NCI-H774 (cell line): ENCODE measurements at places on chromosomes 2 and 18.

GRCh38 chr2:11303290-11304013 is 41.0 kb downstream of the ROCK2 start:
- DNase-seq = no peak

DNA sequence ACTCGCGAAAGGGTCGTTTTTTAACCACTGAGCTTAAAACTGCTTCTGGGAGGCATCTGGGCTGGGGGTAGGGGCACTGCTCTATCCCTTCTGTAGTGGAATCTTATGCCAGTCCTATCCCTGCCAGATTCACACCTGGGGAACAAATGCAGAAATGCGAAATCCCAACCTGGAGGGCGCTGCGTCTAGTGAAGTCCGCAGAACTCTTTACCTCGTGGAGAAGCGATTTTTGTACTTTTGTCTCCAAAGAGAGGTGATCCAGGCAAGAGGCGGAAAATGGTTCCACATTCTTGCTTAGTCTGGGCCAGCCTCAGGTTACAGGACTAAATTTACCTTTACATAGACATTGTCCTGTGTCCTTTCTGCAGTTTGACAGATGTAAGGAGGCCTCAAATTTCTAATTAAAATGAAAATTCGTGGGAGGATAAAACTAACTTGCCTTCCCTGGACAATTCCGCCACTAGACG is 10.4 kb downstream of the TBR1 start:
- DNase-seq = no peak

GRCh38 chr18:21040466-21040865 is 71.1 kb downstream of the ROCK1 start:
- no peak for DNase-seq

- DNase-seq = no peak
Measured at GRCh38 chr2:187878112-187878511, 323.9 kb upstream of the TFPI start.

DNA sequence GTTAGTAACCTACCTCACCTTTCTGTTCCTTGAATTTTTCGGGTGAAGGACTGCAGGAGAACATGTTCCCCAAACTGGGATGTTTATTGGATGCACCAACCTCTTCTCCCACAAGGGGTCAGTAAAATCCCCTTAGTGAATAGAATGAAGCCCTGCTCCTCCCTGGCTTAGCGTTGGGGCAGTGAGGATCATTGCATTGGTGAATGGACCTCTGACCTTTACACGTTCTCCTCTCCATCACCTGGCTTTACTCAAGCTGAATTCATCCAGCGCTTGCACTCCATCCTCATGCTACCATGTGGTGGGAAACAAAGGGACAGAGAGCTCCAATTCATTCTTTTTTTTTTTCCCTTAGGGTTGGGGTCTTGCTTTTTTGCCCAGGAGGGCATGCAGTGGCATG is 157.2 kb downstream of the MIB1 start:
- peak; percentile 39 for DNase-seq

DNA sequence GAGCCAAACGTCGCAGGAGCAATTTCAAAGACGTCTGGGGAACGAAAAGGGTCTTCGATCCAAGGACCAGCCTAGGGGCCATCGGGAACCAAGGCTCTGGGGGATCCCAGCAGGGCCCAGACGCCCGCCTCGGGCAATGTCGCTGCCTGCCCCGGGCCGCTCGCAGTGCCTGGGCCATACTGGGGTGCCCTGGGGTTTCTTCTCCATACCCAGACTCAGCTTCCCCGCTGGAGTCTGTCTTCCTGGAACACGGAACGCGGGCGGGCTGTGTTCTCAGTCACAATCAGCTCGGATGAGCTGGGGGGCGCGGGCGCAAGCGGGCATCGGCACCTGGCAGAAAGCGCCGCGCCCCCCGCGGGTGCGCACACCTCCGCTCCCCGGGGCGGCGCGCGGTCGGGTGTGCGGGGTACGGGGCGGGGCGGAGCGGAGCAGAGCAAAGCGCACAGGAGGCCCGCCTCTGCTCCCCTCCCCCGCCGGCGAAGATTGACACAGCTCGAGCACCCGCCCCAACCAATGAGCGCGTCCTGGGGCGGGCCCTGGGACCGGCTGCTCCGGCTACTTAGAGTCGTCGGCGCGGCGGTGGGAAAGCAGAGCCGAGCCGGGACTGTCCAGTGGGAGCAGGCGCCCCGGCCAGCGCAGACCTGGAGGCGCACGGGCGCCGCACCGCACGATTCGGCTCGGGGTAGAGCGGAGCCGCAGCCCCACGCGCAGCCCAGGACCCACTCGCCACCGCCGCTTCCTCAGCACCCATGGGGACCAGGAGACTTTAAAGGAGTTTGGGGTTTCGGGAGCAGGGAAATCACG is at the start of gene LRATD1:
Gene LRATD1 (plus strand): TSS at position 585 of the 804 bp plus-strand sequence. CDS start 1,263 bp downstream, outside the sequence.
- DNase-seq = peak; percentile 94

- peak; percentile 11 for DNase-seq
Measured at GRCh38 chr2:88199912-88200682, 30.0 kb downstream of the THNSL2 start.

DNA sequence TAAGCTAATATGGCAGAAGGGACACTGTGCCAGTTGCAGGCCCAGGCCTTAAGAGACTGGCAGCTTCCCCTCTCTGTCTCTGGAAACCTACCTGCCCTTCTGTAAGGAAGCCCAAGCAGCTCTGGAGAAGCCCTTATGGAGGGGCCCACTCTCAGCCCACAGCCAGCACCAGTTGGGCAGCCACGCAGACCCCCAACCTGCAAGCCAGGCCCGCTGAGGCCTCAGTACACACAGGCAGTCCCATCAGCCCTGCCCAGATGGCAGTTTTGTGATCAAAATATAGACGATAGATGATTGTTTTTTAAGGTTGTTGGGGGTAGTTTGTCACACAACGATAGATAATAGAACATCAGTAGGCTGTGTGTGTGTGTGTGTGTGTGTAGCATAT is 36.8 kb upstream of the ALPP start:
- DNase-seq = no peak

DNA sequence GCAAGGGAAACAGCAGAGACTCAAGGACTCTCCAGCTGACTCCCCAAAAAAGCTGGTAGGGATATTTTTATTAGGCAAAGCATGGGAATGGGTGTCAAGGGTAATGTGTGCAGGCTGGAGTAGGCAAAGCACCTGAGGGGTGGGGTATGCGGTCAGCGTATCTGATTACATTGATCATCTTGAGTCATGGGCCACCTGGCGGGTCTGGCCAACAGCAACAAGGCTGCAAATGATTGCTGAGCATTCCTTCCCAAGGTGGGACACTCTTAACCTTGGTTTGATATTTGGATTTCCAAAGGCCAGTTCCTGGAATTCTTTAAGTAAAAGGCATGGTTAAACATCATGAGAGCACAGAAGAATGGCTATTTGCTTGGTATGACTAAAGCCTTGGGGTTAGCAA is 32.6 kb upstream of the CCBE1 start:
- no peak for DNase-seq

DNA sequence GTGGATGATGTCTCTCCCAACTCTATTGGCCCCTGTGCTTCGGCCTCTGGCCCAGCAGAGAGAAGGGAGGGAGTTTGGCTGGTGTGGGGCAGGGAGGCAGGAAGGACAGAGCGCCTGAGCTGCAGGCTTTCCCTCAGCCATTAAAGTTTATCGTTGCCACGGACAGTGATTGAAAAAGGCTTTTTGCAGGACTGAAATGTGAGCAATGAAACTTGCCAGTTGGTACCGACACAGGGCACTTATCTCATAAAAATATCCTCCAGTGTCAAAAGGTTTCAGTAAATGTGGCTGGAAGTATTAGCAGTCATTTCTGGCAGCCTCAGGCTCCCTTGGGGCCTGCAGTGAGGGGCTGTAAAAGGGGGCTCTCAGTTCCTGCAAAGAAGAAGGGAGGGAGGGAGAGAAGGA is 169.2 kb downstream of the GLI2 start:
- DNase-seq = no peak

DNA sequence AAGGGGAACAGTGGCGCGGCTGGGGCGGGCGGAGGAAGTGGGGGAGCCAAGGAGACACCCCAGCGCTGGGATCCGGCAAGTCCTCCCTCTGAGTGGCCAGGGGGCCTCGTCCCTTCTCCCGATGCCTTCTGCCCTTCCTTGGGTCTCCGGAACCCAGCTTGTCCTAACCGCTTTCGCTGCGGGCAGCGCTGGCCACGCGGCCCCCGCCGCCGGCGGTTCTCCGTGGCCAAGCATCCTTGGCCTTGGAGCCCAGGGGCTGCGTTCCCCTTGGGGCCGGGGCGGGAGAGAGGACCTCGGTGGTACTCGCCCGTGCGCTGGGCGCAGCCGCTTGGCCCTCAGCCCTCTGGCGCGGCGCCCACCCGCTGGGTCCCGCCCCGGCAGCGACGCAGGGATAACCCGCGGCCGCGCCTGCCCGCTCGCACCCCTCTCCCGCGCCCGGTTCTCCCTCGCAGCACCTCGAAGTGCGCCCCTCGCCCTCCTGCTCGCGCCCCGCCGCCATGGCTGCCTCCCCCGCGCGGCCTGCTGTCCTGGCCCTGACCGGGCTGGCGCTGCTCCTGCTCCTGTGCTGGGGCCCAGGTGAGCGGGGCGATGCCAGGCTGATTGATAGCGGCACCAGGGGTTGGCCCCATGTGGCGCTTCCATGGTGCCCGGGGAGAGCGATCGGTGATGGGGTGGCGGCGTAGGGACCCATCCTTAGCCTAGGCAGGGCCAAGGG is 128.7 kb downstream of the UXS1 start:
- no peak for DNase-seq

GRCh38 chr2:106054880-106055655 is 139.0 kb downstream of the UXS1 start:
- no peak for DNase-seq

DNA sequence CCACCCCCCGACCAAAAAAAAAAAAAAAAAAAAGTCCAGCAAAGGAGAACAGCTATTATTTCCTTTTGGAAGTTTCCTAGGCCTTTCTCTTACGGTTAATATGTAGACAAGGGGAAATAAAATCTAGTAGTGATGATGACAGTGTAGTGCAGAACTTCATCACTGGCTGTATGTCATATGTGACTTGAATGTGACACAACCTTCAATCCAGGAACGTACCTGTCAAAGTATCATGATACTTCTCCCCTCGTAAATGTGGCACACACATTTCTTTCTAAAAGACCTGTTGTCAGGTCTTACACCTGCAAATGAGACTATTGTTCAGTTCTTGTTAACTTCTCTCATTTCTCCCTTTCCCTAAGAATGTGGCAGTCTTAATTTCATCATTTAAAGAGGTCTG is 173.5 kb downstream of the PRPF40A start:
- DNase-seq = no peak

DNA sequence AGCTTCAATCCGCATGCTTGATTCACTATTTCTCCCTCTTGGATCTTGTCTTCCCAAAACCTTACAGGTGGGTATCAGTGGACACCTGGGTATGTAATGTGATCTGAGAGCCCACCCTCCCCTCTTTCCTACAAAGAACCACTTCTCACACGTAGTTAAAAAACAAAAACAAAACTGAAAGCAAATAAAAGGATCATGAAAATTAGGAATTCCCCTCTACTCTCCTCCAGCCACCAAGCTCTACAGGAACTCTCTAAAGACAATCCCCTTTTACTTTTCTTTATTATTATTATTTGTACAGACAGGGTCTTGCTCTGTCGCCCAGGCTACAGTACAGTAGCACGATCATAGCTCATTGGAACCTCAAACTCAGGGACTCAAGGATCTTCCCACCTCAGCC is 40.8 kb upstream of the MYO1B start:
- DNase-seq = no peak

GRCh38 chr2:144254342-144255235 is 265.3 kb downstream of the ZEB2 start:
- no peak for DNase-seq

- no peak for DNase-seq
Measured at GRCh38 chr2:63700271-63700670, 111.5 kb downstream of the MDH1 start.

DNA sequence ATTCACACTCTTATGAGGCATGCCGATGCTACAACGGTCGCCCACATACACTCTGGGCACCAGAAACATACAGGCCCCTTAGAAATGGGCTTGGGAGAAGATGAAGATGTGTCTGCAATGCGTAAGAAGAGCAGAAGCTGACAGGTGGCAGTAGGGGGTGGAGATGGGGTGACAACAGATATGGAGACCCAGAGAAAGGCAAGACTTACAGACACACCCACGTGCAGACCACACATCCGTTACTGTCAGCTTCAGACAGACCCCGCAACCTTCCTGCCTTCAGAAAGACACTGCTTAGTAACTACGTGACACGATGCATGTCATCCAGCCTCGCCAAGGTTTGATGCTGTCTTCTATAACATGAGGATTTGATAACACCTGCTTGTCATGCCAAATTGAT is 89.5 kb downstream of the ZFP36L2 start:
- no peak for DNase-seq

DNA sequence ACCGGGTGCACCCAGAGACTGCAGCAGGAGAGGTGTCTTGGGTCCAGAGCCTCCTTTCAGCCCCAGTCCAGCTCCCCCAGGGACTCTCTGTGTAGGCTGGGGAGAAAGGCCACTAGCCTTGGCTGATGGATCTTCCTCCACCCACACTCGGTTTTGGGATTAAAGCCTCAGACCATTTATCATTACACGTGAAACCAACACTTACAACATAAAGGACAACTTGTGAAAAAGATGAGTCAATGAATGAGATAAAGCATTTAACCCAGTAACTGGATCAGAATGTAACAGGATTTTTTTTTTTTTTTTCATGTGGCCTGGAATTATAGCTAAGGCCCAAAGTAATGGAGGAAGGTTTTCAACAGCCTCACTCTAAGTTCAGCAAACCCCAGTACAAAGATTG is 32.1 kb downstream of the NAT8 start:
- no peak for DNase-seq

- no peak for DNase-seq
Measured at GRCh38 chr2:109604597-109604996, 9.2 kb downstream of the SEPTIN10 start.
